Psoas muscle (tissue), 8 donors: ENCODE measurements at places on chromosomes 3 and 15.

GRCh38 chr3:86738684-86739083 is 252.3 kb downstream of the VGLL3 start:
- no peaks in the 10 kb centered on the region for H3K4me1 ChIP-seq
- no peaks in the 10 kb centered on the region for H3K36me3 ChIP-seq
- H3K27me3 ChIP-seq: no peaks in the 10 kb centered on the region

DNA sequence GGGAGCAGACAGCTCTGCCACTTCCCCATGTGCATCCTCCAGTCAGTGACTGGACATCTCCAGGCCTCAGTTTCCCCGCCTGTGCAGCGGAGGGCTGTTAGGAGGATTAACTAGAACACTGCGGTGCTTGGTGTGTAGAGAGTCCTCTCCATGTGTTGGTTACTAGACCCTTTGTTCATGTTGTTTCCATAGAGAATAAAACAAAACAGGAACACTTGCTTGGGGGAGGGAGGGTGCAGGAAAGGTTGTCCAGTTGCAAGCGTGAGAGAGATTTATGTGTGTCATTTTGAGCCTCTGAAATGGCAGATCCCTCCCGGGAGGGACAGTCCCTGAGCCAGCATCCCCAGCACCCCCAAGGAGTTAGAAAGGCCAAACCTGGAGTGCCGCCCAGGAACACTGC is 184.0 kb upstream of the LYSMD4 start:
- no peak overlapping the region for H3K27ac ChIP-seq
- H3K4me1 ChIP-seq: no peaks in the 10 kb centered on the region
- no peaks in the 10 kb centered on the region for H3K36me3 ChIP-seq
- no peak overlapping the region for H3K4me3 ChIP-seq
- H3K27me3 ChIP-seq: no peaks in the 10 kb centered on the region

DNA sequence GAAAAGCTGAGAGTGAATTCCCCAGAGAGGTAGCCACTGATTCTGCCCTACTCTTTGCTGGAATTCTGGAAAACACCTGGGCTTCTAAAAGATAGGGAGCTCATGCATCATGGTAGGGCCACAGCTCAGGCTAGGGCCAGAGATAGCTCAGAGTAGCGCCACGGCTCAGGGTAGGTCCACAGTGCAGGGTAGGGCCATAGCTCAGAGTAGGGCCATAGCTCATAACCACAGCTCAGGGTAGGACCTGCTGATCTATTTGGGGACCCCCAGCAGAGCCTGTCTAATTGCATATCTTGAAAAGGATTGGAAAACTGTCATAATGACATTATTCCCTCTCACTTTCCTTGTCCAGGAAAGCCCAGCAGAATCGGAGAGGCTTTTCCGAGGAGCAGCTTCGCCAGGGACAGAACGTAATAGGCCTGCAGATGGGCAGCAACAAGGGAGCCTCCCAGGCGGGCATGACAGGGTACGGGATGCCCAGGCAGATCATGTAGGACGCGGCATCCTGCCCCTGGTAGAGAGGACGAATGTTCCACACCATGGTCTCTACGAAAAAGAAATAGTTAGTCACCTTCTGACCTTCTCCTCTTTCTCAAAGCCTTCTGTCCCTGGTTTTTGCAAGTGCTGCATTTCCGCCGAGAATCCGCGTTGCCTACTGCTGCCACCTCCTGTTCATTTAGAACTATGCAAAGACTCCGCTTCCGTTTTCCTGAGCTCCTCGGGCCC is 14.5 kb downstream of the TAGLN3 start:
- no peaks in the 10 kb centered on the region for H3K4me1 ChIP-seq
- peak overlapping the region; percentile 13 for H3K4me3 ChIP-seq
- no peaks in the 10 kb centered on the region for H3K27me3 ChIP-seq
- peak; percentile 51 for DNase-seq

GRCh38 chr3:129476586-129476985 is 36.6 kb downstream of the IFT122 start:
- H3K27me3 ChIP-seq: no peaks in the 10 kb centered on the region
- H3K36me3 ChIP-seq: peaks cover 2% of the 10 kb centered on the region
- no peak overlapping the region for H3K4me3 ChIP-seq
- no peaks in the 10 kb centered on the region for H3K4me1 ChIP-seq
- DNase-seq: no peak

GRCh38 chr3:14531856-14532395 is 8.2 kb downstream of the GRIP2 start:
- H3K4me1 ChIP-seq: peaks cover 65% of the 10 kb centered on the region
- no peak overlapping the region for H3K4me3 ChIP-seq
- no peaks in the 10 kb centered on the region for H3K27me3 ChIP-seq
